Astrocyte of the cerebellum (primary cell): ENCODE measurements at places on chromosomes 7 and 10.
A peak's percentile ranks its signal among the peaks of the same experiment; 100 is the strongest.

DNA sequence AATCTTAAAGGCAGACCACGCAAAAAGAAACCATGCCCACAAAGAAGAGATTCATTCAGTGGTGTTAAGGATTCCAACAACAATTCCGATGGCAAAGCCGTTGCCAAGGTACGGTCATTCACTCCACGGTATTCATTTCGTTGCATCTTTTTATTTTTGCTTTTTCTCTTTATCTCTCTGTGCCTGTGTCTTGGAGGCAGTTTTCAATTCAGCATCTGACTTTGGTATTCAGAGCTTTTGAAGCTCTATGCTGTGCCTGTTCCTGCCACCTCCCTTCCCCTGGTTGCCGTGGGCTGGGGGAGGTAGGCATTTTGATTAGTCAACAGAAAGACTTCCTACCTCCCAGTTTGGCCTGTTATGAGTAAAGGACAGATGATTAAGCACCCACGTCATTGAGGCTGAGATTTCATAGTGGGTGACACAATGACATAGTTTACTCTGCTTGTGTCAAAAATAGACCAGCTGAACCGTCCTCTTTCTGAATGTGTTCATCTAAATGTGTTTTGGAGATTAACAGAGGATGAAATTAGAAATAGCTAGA lies 149.5 kb downstream of the ARID5B start:
- peak; percentile 64 for DNase-seq

- DNase-seq, result peak; percentile 81
Measured at GRCh38 chr10:50593523-50594376, 30.0 kb downstream of the SGMS1 start.

DNA sequence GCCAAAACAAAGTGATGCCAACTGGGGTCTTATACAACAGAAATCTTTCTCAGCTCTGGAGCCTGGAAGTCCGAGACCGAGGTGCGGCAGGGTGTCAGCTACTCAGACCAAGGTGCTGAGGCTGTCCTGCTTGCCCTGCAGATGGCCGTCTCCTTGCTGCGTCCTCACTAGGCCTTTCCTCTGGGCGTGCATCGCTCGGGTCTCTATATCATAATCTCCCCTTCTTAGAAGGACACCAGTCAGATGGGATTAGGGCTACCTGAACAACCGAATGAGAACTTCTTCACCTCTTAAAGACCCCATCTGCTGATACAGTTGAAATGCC lies 244.7 kb downstream of the EBF3 start:
- no peak for DNase-seq

GRCh38 chr7:20352573-20353306 lies 22.0 kb downstream of the ITGB8 start:
- DNase-seq, result peak; percentile 11

GRCh38 chr7:44275146-44275545 lies 50.2 kb downstream of the CAMK2B start:
- no peak for DNase-seq

GRCh38 chr7:9785211-9785610 lies 1188.5 kb upstream of the PHF14 start:
- DNase-seq, result no peak

GRCh38 chr7:88184848-88185304 lies 35.0 kb downstream of the SRI start:
- DNase-seq, result peak; percentile 42

GRCh38 chr7:18607025-18607424 lies 111.5 kb downstream of the HDAC9 start:
- DNase-seq, result peak; percentile 23

GRCh38 chr10:90930971-90931871 lies 10.3 kb upstream of the ANKRD1 start:
- peak; percentile 87 for DNase-seq

GRCh38 chr7:93544691-93545090 lies 29.8 kb downstream of the CALCR start:
- DNase-seq, result peak; percentile 11

DNA sequence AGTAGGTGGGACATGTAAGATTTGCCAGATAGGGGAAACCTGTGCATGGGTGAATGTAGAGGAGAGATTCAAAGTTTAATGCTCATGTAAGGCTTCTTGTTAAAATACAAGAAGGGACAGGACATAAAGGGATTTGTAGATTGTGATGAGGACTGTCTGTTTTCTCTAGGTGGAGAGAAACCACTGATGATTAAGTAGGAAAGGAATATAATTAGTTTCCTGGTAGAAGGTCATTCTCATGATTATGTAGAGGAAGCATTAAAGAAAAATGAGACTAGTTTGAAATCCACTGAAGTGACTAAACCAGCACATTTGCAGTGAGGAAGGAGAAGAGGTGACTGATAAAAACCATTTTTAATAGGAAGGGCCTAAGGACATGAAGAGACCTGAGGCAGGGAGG lies 19.6 kb upstream of the MACC1 start:
- no peak for DNase-seq

- no peak for DNase-seq
Measured at GRCh38 chr10:110651044-110651958, 7.2 kb downstream of the RBM20 start.

DNA sequence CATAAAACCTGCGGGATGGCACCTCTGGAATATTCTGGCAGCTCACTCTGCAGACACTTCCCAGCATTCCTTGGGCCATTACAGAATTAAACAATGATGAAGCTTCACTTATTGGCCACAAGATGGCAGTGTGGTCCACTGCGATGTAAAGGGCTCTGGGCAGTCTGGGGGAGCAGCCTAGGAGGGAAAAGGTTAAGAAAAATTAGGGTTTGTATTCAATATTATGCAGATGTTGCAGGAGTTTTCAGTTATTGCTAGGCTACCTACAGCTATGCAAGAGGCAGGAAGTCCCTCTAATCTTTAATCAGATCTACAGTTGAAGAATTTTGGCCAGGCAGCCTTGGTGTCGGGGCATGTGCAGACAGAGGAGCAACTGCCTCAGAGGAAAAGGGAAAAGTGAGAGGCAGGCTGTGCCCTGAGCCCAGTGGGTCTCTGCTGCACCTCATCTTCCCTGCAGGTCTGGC lies 233.2 kb upstream of the PRSS1 start:
- peak; percentile 55 for DNase-seq

DNA sequence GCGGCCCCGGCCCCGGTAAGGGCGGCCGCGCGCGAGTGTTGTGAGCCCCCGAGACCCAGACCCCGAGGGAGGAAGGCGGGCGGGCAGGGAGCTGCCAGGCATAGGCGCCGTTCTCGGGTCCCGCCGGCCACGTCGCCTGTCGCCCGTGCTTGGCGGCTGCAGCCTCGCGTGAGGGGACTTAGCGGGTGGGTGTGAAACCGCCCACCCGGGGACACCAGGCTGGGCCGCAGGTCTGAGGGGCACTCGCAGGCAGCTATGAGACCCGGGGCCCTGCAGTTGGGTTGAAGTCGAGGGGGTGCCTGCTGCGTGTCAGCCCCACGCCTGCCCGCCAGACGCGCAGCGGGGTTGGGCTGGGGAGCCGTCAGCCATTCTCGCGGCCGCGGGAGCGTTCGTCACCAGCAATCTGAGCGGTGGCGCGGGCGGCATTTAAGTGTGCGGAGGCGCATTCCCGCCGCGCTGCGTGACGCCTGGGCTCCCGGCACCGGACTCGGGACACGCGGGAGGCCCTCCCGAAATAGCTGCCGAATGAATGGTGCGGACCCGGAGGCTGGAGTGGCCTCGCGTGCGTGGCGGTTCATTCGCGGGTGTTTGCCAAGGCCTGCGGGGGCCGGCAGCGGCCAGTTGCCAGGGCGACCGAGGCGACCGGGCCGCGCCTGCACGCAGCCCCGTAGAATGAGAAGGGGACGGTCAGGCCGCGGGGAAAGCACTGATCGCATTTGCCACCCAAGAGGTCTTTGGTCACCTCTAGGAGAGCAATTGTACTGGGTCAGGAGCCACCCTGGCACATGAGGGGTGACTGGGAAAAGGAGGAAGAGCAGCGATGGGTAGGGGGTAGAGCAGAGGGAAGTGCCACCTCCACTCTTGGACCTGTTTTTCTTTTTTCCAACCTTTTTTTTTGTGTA lies 750 bp downstream of the ZNF398 start:
- DNase-seq, result no peak

DNA sequence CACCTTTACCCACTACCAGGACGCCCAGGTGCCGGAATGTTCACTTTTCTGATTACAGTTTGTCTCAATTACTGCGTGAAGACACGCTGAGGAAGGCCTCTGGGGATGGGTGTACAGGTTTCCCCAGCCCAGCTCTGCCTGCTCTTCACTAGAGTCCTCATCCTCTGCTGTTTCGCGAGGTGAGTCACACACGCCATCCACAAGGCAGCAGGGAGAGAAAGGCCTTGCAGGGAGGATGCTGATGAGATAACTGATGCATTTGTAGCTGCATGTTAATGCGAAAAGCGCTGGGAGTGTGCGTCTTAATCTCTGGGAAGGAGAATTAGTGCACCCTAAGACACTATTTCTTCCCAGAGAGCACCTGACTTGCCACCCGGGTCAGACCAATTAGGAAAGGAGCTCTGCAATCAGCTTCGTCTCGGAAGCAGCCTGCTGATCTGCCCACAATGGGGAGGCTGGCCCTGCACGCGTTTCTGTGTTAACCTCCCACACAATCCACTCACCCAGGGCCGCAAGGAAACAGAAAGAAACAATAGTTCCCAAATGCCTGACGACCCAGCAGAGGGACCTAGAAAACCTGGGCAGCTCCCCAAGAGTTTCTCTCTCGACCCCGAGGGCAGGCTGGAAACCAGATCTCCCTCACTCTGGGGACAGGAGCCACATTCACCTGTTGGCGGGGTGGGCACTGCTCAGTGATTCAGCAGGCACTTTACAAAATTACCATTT lies 578.7 kb downstream of the GLRX3 start:
- no peak for DNase-seq

GRCh38 chr7:71871446-71871845 lies 540.7 kb downstream of the CALN1 start:
- DNase-seq, result no peak

DNA sequence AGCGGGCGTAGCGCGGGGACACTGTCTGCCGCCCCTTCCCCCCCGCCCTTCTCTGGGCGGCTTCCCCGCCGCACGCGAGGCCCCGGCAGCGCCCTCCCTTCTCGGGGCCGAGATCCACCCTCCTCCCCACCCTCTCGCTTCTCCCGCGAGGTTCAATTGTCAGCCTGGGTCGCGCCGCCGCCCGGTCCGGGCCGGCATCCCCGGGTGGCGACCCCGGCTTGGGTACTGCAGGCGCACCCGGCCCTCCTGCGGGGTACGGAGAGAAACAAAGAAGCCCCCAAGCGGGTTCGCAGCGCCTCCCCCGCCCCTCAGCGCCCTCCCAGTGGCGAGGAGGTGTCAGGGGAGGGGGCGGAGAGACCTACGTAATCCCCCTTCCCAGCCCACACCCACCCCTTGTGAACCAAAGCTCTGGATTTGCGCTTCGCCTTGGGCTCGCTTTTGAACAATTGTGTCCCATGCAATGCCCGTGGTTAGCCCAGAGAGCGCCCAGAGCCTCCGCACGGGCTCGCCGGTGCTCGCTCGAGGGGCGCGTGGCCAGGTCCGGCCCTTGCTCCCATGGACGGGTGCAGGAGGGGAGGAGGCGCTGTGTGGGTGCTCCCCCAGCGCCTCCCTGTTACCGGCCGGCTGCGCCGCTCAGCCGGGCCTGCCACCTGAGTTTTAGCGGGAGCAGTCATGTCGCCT lies 634 bp downstream of the HECW1 start:
- peak; percentile 49 for DNase-seq

- DNase-seq, result no peak
Measured at GRCh38 chr7:54989453-54990225, 29.2 kb upstream of the EGFR start.

GRCh38 chr10:131420867-131421266 lies 109.3 kb upstream of the TCERG1L start:
- no peak for DNase-seq

- DNase-seq, result no peak
Measured at GRCh38 chr7:133978502-133979295, 148.4 kb upstream of the LRGUK start.

DNA sequence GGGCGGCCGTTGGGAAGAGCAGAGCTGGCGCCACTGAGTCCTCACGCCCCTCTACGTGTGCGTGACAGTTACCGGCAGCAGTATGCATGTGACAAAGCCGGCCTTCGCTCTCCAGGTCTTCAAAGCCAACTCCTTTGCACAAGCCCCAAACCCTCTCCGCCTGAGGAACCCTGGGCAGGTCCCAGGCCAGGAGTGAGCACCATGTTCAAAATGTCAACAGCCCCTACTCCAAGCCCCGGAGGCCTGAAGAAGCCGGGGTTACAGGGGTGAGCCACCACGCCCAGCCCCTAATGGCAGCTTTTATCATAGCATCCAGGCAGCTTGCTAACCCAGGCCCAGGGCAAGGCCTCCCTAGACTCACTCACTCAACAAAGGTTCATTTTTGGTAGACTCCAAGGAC lies 70.8 kb downstream of the OAT start:
- DNase-seq, result no peak

DNA sequence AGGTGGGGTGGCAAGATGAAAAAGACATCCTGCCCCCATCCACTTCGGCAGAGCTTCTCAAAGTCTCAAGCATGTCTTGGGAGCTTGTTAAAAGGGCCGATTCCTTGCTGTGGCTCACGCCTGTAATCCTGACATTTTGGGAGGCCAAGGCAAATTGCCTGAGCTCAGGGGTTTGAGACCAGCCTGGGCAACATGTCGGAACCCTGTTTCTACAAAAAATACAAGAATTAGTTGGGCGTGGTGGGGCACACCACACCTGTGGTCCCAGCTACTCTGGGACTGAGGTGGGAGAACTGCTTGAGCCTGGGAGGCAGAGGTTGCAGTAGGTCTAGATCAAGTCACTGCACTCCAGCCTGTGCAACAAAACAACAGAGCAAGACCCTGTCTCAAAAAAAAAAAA lies 14.5 kb downstream of the TRIM8 start:
- no peak for DNase-seq
